ENCODE measurements at places on chromosomes 2 and 18.

DNA sequence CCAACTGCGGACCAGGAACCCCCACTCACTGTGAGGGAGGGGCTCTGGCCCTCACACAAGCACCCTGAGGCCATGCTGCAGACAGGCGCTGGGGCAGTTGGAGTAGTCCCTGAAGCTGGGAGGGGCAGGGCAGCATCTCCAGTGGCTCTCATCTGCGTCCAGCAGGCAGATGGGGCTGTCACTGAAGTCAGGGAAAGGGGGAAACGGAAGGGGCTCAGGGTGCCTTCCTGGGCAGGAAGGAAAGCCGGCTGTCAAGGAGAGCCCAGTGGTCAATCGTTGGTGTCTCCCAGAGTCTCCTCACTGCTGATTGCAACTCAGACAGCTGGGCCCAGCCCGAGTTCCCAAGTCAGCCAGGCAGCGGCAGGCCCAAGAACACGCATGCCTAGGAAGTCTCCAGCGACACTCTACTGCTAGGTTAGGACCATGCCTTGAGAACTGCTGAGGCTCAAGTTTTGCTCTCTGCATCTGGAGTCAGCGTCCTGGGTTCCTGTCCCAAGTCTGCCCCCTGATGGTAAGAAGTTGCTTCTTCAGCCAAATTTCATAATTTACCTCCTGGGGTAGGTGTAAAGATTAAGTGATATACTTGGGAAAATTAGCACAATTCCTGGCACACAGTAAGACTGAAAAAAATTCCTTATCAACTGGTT is 27.4 kb upstream of the NMUR1 start:
- DNase-seq: no peak

DNA sequence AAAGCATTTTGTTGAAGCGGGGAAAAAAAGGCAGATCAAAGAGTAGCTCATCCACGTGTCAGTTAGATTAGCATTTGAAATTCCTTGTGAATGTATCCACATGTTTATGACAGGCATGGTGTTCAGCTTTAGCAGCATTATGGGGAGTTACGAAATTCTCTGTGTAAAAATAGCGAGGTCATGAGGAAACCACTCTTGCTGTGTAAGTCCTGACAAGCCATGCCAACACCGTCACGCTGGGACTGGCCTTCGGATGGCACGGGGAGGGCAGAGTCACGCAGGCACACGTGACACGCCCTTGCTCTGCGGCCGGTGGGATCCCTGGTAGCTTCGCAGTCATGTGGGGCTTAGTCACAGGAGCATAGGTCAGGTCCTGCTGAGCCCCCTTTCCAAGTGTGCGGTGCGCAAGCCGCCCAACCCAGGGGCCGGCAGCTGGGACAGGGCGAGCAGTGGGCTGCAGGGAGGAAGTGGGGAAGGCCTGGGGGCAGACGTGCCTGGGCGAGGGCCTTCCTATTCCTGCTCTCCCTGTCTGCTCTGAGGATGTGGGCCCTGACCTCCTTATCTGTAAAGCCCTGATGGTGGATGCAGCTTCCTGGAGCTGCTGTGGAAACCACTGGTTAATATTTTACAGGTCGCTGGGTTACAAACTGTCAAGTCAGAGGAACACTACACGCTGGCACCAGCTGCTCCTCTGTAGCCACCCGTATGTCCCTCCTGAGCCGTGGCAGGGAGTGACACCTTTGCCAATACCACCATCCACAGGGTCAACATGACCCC is 18.0 kb downstream of the MBP start:
- no peak for DNase-seq

- DNase-seq: no peak
Observed at GRCh38 chr2:235513984-235514626, 20.3 kb downstream of the AGAP1 start.

DNA sequence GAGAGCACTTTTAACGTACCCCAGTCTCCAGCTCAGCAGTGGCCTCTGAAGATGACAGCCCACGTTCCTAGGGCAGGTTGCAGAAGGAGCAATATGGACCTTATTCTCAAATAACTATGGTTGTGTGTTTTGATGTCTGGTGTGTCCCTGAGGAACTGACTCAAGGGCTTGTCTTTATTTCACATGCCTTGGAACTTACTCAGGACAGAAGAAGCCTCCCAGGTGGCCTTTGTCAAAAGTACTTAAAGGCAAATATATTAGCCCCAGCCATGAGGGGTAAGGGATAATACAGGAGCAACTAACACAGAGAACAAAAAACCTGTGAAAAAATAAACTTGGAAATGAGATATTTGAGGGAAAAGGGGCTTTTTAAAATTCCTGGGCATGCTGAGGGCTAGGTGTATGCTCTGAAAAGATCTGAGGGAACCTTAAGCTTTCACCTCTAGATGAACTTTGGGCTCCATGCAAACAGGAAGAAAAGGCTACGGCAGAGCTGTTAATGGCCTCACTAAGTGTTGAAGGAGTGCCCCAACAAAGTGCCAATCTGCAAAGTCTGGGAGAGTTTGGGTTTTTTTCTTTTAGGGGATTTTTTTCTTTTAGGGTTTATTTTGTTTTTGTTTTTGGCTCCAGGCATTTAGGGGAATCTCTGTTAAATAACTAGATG is 40.3 kb downstream of the SRBD1 start:
- no peak for DNase-seq

DNA sequence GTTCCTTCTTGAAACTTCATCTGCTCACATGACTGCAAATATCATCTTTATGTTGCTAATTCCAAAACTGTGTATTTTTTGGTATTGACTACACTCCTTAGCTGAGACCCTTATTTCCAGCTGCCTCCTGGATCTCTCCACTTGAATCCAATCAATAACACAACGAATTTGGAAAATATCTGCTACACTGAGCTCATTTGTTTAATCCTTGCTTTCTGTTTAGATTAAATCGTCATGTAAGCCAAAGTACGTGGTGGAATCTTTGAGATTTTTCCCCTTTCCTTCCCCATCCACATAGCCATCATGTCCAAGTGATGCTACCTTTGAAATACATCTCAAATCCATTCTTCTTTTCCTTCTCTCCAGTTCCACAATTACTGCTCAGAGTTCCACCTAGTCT is 15.6 kb downstream of the OTX1 start:
- no peak for DNase-seq

DNA sequence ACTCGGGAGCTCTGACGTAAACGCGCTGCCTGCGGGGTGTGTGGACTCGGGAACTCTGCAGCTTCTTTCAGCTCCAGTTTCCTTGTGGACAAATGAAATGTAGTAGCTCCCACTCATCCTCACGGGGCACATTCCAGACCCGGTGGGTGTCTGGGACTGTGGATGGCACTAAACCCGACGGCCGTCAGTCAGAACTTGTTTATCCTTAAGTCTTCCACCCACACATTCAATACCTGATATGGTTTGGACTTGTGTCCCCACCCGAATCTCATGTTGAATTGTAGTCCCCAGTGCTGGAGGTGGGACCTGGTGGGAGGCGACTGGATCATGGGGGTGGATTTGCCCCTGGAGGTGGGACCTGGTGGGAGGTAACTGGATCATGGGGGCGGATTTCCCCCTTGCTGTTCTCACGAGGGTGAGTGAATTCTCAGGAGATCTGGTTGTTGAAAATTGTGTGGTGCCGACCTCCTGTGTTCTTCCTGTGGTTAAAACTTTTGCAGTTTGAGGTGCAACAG is 81.2 kb upstream of the SNTG2 start:
- no peak for DNase-seq

DNA sequence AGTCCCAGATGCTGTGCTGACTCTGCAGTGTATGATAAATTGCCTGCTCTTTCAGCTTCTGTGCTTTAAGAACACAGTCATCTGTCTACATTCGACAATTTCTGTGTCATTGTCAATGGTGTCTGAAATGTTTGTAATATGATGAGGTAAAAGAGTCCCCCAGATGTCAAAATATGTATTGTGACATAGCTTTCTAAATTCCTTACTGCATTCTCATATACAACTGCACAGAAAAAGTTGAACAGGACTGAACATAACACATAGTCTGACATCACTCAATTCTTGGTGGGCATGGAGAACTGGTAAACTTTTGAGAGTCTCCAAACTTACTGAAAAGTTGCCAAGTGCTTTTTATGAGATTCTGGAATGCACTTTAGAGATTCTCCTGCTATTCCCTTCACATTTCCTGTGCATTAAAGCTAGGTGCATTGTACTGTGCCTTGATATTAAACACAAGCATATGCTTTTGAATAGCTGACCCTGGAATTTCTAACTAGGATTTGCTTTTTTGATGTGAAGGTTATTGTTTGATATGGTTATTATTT is 48.1 kb upstream of the ARHGAP28 start:
- DNase-seq: no peak

DNA sequence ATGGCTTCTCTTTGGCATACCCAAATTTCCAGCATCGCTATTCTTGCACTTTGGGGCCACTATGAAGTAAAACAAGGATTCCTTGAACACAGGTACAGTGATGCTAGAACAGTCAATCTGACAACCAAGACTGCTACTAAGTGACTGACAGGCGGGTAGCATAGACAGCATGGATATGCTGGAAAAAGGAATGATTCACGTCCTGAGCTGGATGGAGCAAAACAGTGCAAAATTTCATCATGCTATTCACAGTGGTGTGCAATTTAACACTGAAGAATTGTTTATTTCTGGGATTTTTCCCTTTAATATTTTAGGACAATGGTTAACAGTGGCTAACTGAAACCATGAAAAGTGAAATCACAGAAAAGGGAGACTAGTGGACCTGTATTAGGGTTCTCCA is 1511.2 kb upstream of the ZEB2 start:
- no peak for DNase-seq

DNA sequence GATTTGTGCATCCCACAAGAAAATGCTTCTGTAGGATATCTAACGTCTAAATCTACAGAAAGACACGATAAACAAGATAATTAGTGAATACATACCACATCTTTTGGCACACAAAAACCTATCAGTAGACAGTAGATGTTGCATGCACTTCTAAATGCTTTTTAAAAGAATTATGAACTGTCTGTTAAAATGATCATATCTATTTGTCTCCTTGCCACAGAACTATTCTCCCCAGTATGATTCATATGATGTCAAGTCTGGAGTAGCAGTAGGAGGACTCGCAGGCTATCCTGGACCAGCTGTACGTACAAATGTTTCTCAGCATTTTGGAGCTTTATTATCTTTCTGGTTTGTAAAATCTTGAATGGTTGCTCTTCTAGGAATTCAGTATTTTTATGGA is 12.7 kb downstream of the COL3A1 start:
- no peak for DNase-seq

DNA sequence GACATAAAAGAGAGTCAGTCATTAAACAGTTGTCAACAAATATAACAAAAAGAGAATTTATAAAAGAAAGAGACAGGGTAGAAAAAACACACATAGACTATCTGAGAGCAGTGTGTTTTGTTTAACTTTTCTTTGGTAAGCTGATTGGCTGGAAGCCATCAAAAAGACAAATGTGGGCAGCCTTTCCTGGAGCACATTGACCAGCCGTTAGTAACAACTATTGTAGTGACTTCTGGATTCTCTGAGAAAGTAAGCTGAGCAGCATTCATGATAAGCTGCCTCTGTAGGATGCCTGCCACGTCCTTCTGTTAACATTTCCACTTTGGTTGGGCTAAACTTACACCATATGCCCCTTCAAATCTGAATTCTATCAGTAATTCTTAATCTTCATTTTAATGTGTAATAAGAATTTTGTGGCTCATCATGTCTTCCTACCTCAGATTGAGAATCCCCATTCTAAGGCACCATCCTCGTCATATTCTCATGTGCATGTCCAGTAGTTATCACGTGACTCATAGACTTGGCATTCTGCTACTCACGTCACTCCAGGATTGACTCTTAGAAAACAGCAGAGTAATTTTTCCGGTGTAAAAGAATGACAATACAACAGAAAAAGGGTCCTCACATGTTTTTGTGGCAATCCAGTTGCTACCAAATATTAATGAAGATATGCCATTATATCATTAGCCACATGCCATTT is 43.4 kb upstream of the DNAJC10 start:
- DNase-seq: no peak

DNA sequence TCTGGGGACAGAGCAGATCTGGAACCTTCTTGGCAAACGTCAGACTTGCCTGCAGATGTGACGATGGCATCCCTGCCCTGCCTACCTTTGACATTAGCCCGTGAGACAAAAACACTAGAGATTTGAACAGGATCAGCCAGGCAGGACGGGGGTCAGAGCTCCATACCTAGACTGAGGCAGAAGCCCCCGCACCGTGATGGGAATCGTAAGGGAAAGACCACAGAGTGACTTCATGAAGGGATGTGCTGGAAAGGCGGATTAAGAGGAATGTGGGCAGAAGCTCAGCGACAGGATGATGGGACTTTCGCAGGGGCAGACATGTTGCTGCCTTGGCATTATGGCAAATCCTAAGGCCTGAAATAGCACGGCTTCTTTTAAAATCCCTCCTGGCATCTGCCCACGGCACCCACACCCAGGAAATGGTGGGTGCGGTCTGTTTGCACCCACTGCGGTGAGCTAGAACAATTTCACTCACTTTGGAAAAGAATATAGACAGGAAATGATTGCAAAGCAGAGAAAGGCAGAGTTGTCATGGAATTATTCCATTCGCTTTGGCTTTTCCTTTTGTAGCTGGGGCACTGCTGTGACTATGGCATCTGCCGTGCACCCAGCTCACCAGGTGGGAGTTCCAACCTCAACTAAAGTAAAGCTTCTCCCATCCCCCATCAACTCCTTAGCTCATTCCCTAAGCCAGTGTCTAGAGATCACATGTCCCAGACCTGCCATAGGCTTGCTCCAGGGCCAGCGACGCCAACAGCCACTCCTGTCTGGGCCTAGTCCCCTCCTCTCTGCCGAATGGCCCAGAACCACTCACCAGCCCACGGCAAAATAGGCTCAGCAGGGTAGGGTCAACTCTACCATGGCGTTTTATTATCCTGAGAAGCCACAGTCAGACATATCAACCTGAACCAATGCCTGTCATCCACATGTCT is 112.7 kb upstream of the NPAS2 start:
- DNase-seq: no peak

DNA sequence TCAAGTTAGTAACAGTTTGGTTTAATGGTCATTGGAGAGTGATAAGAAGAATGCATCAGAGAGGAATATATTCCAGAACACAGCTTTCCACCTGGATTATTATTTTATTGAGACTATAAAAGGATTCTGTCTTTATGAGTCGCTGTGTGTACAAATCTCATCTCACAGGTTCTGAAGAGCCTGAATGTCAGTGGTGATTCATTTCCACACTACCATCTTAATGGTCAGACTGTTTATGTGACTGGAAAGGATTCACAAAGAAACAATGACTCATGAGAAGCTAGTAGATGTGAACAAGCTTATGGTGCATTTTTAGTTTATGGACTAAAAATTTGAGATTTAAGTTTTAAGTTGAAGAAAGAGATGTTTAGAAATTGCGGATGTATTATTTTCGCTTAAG is 685.4 kb upstream of the NRXN1 start:
- DNase-seq: no peak
